Right renal pelvis (tissue), 4 donors: ENCODE measurements at places on chromosomes 12 and 14.
A peak's percentile ranks its signal among the peaks of the same experiment; 100 is the strongest.

DNA sequence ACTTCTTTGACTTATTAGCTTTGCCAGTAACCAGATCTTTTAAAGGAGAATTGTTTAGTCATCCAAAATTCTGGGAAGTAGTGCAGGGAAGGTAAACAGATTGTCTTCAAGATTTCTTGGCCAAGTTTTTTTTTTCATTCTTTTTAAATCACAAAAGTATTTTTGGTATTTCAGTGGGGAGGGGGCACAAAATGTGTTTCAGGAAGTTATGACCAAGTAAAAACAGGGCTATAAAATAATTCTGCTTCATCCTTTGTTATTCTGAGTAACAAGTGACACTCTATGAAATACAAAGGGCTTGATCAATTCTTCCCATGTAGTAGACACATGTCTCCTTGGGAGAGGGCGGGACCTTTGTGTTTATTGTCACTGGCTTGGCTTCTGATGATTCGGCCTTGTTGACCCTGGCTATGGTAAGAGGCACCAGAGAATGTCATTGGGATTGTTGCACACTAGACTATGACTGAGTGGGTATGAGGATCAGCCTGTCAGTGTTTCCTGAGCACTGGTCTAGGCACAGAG, 55.4 kb downstream of the SUSD6 start:
- DNase-seq, result no peak

DNA sequence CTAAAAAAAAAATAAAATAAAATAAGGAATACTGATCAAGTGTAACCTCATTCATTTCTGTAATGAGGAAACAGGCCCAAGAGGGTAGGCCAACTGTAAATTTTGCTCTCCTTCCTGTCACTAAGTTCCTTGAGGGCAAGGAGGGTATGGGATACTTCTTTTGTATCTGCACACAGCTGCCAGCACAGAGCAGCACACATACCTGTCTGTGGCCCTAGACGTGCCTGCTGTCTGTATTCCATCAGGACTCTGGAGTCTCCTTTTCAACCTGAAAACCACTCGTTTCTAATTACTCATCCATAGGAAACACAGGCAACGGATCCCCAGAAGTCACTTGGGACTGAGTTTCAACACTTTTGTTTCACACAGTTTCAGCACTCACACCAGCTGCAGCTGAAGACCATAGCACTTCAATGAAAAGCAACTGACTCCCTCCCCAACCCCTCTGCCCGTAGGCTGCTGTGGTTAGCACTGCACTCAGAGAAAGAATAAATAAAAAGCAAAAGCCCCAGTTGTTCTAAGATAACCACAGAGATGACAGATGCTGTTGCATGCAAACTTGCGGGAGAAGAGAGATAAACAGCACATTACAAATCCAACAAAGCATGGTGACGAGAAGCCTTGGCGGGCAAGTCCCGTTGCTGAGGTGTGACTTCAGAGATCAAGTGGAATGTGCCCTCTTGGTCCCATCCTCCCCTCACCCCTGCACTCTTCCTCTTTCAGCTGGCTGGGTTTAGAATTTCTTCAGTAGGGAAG, 24.9 kb downstream of the CRACR2A start:
- DNase-seq, result no peak

GRCh38 chr12:45880533-45880932, 109.8 kb downstream of the SCAF11 start:
- no peak for DNase-seq

- no peak for DNase-seq
Observed at GRCh38 chr12:71200706-71201105, 42.9 kb upstream of the TSPAN8 start.

DNA sequence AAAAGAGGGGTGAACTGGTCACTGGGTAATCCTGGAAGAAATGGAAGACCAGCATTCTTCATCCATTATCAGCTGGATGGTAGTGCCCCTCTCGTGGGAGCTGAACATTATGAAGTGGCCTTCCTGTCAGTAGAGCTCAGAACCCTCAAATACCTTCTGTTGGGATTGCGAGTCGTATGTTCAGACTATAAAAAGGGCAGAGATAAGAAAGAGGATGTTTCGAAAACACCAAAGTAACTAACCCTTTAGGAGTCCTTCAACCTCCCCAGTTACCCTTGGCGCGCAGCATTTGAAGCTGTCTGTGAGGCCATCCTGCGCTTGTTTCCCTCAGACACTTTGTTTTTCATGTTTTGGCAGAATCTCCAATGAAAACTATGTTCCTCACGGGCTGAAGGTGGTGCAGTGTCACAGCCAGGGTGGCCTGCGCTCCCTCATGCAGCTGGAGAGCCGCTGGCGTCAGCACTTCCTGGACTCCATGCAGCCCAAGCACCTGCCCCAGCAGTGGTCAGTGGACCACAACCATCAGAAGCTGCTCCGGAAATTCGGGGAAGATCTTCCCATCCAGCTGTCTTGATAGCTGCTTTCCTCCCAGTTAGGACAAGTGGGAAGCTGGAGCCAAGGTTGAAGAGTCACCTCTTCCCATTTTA, 19.3 kb upstream of the GALNT16 start:
- no peak for DNase-seq

DNA sequence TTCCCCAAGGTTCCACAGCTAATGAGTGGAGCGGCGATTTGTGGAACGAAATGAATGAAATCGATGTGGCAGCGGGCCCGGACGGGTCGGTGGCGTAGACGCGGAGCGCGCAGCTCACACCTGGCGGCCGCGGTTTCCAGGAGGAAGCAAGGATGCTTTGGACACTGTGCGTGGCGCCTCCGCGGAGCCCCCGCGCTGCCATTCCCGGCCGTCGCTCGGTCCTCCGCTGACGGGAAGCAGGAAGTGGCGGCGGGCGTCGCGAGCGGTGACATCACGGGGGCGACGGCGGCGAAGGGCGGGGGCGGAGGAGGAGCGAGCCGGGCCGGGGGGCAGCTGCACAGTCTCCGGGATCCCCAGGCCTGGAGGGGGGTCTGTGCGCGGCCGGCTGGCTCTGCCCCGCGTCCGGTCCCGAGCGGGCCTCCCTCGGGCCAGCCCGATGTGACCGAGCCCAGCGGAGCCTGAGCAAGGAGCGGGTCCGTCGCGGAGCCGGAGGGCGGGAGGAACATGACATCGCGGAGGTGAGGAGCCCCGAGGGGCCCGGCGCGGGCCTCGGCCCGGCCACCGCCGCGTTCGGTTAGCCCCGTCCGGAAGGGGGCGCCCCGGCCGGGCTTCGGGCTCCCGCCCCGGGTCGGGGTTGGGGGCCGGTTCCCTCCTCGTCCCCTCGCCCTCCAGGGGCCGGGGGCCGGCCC, at the start of gene PTPN11:
TSS of gene PTPN11 (plus strand) at position 340 of the 689 bp plus-strand sequence. CDS start at position 505, 165 bp downstream.
- peak; percentile 61 for DNase-seq

DNA sequence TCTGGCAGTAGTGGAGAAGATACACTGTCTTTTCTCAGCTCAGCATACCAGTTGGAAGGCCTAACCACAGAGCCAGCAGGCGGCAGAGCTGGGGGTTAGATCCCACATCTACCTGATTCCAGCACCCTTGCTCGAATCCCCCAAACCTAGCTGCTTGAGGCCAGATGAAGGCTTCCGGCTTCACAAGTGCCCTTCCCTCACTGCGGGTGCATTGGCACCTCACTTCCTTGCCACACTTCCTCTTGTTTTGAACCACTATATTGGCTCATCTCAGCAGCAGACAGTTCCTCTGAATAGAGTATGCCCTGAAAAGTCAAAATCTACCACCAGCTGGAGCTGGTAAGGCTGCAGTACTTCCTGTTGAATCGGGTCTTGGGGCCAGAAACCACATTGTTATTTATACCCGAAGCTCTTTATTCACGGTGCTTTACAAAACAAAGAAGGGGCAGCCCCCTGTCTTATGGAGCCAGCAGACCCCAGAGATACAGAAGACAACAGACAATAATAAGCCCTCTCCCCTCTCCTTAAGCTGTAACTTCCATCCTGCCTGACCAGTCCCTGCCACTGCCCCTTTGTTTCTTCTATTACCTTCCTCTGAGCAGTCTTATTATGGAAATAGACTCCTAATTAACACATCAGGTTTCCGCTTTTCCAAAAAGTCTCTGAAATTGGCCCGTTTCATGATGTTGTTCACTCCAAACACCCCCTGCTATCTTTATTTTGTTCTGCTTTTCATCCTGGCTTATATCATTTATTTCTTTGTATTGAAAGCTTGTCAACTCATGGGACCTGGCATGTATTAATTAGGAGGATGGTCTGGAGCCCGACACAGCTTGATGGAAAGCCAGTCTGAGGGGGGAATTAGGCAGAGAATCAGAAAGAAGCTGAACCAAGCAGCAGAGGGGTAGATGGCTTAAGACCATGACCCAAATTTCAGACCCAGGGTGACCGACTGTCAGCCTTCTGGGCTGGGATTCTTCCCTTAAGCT, 233.5 kb downstream of the EFCAB11 start:
- no peak for DNase-seq

DNA sequence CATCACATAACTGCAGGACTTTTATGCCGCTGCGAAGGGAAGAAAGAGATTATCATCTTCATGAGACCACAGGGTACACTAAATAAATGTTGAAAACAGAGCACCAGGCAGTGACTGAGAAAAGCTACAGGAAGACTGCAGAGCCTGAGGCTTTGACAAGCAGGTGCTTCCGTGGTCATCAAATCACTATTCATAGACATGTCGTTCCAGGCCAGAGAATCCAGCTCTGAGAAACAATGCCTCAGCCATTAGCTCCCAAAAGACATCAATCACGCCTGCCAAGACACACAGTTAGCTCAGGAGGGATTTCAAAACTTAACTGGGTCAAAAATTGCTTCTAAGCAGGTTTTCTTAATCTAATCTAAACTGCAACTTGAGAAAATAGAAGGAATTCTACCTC, 47.2 kb upstream of the GARIN6 start:
- no peak for DNase-seq

DNA sequence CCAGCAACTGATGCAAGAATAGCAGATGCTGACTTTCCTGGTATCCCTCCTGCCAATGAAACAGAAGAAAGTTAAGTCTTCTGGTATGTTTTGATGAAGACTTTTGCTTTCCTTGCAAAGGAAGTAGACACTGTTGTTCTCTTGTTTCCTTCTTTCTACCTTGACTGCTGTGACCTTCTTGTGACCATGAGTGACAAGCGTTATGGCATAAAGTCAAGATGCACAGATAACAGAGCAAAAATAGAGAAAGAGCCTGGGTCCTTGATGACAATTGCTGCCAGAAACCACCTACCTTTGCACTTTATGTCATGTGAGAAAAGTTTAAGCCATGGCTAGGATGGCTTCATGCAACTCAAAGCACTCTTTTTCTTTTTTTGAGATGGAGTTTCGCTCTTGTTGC, 49.2 kb upstream of the LTA4H start:
- no peak for DNase-seq

GRCh38 chr14:68312884-68313610, 479.8 kb downstream of the ZFP36L1 start:
- DNase-seq, result no peak

GRCh38 chr12:110426406-110426805, 22.9 kb upstream of the ANAPC7 start:
- no peak for DNase-seq

DNA sequence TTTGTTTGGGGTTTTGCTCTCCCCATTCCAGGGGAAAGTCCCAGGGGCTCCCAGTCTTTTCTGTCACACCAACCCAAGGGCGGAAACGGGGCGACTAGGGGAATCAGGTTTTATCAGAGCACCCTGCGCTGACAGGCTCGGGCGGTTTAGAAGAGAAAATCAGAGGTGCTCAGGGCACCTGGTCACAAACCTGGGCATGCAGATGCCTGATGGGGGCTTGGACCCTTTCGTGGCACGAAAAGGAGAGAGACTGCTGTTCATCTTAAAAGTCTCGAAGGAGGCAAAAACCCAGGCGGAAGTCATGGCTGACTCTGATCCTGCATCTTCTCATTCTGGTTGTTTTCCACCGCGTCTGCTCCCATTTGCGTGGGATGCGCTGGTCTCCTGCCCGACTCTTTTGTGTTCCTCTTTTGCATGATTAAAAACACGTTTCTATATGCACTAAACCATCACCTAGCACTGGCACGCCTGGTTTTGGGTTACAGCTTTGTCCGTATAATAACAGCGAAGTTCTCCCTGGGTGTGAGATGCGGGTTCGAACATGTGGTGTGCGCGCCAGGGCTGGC, 13.2 kb downstream of the OTX2 start:
- DNase-seq, result no peak

DNA sequence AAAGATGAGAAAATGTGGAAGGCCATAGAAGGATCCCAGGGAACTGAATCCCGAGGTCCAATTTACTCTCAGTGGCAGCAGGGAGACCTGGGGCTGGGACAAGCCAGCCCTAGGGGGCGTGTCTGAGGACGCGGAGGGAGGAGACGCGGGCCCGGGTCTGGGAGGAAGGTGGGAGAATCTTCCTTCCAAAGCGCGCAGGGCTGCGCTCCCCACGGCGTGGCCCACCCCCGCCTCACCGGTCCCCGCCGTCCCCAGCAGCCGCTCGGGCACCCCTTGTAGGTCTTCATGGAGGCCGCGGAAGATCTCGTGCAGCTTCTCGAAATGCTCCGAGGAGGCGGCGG, 323 bp downstream of the VTI1B start:
- DNase-seq, result peak; percentile 51

DNA sequence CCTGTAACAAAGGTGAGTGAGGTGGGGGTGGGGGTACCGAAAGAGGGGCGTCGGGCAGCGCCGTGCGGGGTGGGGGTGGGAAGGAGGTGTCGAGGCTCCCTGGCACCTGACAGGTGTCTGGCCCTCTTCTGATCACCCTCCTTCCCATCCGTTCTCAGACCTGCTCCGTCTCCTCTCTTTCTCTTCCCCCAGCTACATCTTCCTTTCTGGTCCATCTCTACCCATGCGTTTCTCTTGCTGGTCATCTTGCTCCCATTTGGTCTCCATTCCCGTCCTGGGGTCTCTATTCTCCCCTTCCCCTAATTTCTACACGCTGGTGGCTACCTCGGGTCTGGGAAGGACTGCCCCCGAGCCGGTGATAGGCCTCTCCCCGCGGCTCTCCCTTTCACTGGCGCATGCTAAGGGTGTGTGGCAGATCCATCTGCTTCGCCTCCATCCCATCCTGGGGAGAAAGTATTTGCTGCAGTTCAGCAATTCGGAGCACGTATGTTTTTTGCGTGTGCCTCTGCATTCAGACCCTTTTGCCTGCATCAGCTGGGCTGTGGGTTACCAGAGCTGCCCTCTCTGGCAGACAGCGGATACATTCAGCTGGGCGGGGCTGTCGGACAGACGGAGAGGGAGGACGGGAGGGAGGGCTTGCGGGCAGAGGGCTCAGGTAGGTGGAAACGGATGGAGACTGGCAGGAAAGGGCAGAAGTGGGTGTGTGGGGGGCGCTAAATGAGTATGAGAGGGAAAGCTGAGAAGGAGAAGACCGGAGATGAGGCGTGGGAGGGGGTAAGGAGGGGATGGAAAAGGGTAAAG, 730 bp downstream of the CLSTN3 start:
- DNase-seq, result no peak

DNA sequence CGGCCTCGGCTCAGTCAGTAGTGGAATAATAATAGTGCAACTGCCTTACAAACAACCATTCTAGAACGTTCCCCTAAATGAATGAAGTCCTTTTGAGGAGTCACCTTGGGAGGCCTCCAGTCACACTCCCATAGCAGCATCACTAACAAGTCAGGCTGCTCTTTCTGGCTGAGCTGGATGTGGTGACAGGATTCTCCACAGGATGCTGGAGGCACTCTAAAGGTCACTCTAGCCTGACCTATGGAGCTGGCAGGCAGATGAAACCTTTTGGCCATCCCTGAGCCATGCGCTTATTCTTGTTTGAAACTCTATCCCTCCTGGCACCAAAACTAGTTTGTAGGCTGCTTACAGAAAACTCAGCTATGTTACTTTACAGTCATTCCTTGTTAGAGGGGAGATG, 17.9 kb upstream of the TFCP2 start:
- DNase-seq, result no peak

GRCh38 chr12:53579545-53579955, 46.6 kb downstream of the ATF7 start:
- no peak for DNase-seq
